ENCODE measurements at places on chromosomes 7 and 10.

GRCh38 chr7:47322731-47323130 lies 259.2 kb downstream of the TNS3 start:
- DNase-seq: no peak

GRCh38 chr7:145732521-145732920 lies 384.1 kb upstream of the CNTNAP2 start:
- no peak for DNase-seq

DNA sequence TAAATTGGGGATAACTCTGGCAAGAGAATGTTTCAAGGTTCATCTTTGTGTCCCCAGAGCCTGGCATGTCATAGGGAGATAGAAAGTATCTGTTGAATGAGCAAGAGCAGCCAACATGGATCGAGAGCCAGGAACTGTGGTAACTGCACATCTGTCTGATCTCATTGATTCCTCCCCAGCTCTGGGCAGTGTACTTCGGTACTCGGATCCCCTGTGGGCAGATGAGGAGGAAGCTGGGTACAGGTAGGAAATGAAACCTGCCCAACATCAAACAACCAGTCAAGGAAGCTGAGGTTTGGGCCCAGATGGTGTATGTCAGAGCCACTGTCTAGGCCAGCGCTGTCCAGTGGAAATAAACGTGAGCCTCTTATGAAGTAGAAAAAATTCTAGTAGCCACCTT lies 76.4 kb downstream of the GRK5 start:
- DNase-seq: no peak

DNA sequence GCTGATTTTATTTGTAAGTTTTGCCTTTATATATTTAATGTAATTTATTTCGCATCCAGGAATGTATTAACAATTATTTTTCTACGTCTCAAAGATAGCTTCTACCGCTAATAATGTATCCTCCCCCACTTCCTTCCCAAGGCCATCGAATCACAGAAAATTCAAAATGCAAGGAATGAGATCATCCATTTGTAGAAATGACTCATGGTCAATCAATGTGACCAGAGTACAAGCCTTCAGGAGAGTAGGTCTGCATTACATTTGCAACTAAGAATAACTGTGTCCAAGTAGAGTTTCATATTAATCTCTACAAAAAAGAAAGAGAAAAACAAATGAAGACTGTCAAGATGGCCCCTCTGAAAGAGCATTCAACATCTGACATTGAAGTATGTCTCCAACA lies 205.9 kb upstream of the PHF14 start:
- no peak for DNase-seq

DNA sequence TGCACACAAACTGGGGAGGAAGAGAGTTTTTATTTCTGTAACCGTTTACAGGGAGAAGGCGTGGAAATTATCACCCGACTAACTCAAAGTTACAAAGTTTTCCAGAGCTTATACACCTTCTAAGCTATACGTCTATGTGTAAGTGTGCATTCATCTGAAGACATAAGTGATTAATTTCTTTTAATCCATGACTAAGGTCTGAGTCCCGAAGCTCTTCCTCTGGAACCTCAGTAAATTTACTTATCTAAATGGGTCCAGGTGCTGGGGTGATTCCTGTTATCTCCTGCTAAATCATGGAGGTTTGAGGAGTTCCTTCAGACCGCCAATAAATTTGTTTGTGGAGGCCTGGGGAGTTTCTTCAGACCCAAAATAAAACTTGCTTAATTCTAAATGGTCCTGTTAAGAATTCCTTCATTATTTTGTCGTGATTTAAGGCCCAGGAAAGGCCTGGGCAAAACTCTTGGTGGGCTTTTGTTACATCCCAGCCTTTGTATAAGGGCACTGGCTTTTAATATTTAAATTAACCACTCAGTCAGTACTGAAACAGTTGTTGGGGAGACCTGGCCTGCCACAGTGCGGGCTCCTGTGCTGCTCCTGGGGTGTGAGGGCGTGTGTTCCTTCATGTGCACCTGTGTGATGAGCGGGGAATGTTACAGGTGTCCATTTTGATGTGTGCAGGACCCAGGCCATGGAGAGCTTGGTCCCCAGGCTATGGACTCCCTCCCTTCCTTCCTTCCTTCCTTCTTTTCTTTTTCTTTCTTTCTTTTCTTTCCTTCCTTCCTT lies 5.8 kb upstream of the METTL27 start:
- DNase-seq: no peak

DNA sequence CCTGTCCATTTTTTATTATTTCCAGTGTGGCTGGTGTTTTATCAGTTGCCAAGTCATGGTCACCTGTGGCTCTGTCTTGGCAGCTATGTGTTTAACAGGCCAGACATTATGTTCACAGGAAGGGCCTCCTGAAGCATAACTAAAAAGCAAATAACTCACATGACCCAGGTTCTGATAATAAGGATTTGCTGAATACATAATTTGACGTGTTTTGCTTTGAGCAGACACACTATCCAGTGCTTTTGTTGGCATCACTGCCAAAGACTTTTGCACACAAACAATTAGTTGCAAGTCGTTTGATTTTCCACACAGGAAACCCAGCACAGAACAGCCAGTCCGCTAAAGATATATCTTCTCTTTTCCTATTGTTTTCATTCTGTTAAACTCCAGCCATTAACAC lies 173.6 kb downstream of the ARL4A start:
- DNase-seq: no peak

- DNase-seq: no peak
Measured at GRCh38 chr7:28698840-28699239, 259.3 kb downstream of the TRIL start.

- DNase-seq: no peak
Measured at GRCh38 chr10:6343305-6344010, 140.7 kb downstream of the PFKFB3 start.

GRCh38 chr10:43801140-43801539 lies 152.5 kb upstream of the ZNF32 start:
- no peak for DNase-seq

DNA sequence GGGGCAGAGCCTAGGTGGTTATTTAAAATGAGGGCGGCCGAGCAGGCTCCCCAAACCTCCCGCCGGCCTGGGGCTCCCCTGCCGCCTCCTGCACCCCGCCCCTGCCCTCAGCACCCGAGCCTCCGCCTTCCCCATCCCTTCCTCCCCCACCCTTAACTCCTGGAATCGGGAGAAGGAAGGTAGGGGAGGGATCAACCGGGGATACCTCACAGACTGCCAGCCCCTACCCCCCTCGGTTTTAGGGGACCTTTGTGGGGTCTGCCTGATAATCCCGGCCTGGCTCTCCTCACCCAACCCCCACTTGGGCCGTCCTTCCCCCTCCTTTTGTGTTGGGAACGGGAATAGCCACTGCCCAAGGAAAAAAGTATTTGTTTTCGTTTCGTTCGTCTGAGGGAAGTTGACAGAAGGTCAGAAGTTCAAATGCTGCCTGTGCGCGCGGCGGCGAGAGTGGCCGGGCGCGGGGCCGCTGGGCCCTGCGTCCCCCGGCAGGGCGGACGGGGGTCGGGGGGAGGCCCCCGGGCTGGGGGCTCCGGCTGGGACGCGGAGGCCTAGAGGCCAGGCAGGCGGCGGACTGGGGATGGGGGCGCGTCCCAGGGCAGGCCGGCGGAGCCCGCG lies 2.8 kb downstream of the SHH start:
- DNase-seq: no peak

GRCh38 chr10:30775779-30776591 lies 146.4 kb upstream of the LYZL2 start:
- DNase-seq: no peak

GRCh38 chr7:49635800-49636199 lies 137.6 kb upstream of the VWC2 start:
- no peak for DNase-seq

- no peak for DNase-seq
Measured at GRCh38 chr10:101038484-101038883, 7.5 kb downstream of the SFXN3 start.

GRCh38 chr10:87090779-87091178 lies 3.9 kb downstream of the GLUD1 start:
- no peak for DNase-seq

GRCh38 chr10:43176271-43176670 lies 38.0 kb downstream of the CSGALNACT2 start:
- DNase-seq: no peak

DNA sequence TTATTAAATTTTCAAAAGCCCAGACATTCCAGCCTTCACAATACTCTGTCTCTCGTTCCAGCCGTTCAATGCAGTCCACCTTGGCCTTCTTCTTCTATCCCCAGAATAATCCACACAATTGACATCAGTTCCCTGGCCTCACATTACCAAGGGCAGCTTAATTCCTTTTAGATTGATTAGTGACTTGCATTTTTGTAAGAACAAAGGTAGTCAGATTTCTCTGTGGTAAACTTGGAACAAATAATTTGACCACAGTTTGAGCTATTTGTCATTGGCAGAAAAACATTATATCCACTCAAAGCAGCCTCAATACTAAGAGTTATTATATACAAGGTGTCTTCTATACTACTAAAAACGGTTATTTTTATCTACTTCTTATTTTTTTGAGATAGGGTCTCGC lies 5.1 kb upstream of the CYTH3 start:
- DNase-seq: no peak

DNA sequence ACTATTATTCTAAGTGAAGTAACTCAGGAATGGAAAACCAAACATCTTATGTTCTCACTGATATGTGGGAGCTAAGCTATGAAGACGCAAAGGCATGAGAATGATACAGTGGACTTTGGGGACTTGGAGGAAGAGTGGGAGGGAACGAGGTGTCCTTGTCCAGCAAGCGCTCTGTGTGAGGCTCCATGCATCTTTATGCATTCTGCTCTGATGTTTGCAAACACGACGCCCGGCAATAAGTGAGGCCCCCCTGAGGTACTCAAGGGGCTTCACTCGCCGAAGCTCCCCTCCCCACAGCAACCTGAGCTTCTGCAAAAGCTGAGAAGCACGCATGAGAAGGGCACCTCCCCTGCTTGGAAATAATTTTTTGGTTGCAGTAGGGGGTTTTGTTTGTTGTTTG lies 103.3 kb downstream of the LHPP start:
- no peak for DNase-seq

GRCh38 chr7:156780724-156781455 lies 112.1 kb downstream of the LMBR1 start:
- DNase-seq: no peak

DNA sequence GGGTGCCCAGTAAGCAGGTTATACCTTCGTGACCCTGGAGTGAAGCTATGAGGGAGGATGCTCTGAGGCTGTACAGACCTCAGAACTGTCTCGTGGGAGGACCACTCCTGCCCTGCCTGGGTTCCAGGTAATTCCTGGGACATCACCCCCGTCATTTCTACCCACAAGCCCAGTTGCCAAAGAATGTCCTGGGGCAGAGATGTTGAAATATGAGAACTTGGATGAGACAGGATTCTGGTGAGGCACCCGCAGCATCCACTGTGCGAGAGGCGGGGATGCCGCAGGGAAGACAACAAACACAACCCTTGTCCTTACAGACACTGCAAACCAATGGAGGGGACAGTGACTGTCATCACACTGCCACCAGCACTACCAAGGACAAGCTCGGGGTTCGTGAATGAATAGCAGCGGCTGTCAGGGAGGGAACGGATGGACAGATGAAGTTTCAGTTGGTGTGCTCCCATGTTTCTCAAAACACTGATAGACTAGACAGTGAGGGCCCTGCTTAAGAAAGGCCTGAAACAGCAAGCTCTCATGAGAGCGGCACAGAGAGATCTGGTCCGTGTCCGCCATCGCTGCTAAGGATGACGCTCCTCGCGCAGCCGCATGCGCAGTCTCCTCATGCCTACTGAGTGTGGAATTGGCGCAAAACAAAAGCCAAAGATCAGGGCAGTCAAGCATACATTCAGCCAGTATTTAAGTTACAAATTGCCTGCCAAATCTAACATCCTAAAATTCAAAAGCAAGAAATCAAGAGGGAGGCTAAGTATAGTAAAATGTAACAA lies 82.0 kb upstream of the RHEB start:
- no peak for DNase-seq

DNA sequence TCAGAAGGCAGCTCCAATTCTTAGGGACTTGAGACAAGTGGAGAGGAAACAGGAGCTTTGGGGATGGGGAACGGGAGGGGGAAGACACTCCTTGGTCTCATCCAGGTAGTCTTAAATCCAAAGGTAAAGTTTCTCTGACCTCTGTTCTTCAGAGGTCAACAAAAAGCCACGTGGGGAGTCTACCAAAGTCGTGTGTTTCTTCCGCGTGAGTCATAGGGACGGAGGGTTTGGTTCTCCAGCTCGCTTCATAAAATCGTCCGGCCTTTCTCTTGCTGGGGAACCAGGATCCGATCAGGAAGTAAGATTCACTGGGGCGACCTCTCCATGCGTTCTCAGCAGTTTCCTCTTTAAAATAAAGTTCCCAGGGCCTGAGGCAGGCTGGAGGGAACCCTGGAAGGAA lies 275.7 kb downstream of the TCERG1L start:
- DNase-seq: no peak

DNA sequence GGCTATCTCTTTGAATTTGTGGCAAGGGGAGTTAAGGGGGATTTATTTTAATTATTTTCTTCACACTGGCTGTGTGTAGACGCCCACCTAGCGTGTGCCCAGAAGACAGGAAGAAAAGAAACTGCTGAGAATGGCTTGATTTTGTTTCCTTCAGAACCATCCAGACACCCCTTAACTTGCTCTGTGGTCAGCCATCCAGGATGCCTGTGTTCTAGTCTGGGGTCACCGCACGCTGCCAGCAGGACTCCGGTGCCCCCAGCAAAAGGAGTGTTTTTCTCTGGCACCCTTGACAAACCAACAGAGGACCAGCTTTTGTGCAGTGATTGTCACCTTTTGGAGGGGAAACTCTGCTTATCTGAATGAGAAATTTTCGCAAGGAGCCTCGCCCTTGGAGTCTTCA lies 5.3 kb downstream of the DDC start:
- DNase-seq: no peak

- no peak for DNase-seq
Measured at GRCh38 chr7:75884476-75884875, 5.6 kb downstream of the RHBDD2 start.

- DNase-seq: no peak
Measured at GRCh38 chr7:27793780-27794179, 53.8 kb downstream of the TAX1BP1 start.

DNA sequence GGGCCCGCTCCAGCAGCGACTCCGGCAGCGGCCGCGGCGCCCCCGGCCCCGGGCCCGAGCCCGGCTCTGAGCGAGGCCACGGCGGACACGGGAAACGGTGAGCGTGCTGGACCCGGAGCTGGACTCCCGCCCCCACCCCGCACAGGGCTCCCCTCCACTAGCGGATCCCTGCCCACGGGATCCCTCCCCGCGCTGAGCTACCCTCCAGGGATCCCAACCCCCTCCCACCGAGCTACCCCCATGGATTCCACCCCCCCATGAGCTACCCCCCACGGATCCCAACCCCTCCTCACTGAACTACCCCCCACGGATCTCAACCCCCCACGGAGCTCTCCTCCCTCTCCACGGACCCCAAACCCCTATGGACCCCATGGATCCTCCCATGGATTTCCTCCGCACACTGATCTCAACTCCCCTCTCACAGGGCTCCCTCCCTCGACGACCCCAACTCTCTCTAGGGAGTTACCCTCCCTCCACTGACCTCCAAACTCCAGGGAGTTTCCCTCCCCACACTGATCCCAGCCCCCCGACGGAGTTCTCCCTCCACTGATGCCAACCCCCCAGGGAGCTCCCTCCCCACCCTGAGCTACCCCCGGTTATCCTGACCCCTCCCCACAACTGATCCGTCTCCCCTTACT lies 20.6 kb upstream of the HSPB1 start:
- no peak for DNase-seq

Measured in SK-N-MC (cell line).